ENCODE measurements at places on chromosomes 2 and 18. TPM values are rescaled to one million over a fixed set of nuclear protein-coding genes. Genes with fewer than 3 reads are reported as not detected.

DNA sequence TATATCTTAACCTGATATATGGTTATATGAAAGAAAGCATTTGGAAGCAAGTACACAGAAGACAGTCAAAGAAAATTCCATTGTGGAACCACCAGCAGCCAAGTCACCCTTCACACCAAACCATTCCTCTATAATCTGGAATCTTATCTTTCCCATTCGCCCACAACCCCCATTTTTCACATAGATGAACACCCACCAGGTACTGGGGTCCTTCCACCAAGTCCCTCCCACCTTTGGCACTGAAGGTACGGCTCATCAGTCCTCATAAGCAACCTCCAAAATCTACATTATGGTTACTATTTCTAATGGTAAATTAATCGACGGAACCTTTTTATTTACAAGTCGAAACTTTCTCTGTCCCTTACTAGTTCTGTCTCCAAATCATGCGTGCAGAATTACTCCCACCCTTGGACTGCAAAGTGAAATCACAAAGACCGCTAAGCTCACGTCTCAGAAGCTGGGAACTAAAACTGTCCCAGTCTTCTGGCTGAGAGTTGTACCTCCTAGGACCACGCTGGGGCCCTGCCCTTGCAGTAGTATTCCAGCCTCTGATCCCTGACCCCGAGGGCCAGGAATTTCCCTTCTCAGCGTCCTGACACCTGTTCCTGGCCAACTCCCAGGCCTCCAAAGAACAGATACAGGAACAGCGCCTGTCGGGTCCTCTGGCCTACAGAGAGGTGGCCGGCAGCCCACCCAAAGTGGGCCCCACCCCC, 702 bp downstream of the OLA1 start:
- peak; percentile 28 for DNase-seq

SPATS2L gene
- 80.2 TPM for total RNA-seq

DNA sequence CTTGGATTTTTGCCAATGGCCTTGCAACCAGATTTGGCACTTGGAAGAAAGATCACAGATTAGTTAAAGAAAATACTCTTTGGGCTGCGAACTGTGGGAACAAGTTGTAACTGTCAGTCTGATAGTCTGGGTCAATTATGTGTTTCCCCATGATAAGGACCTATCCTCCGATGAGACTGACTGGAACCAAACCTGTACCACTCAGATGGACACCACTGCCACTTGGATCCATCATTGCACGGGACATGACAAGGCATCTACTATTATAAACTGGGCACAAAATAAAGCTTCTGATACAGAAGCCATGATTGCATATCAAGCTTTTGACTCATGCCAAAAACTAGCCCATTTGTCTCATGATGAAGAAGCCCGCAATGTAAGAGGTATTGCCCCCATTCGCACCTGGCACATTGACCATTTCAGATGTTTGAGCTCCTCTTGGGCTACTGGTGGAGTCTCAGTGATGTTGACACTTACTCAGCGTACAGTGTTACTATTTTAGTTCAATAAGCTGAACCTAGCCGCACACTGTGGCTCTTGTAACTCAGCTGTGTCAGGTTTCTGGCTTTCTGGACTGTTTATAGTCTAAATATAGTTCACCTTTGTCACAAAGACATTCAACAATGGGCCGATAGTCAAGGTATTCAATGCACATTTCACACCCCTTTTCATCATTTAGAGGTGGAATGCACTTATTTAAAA, 179.8 kb upstream of the RBBP8 start:
- DNase-seq, result no peak

DNA sequence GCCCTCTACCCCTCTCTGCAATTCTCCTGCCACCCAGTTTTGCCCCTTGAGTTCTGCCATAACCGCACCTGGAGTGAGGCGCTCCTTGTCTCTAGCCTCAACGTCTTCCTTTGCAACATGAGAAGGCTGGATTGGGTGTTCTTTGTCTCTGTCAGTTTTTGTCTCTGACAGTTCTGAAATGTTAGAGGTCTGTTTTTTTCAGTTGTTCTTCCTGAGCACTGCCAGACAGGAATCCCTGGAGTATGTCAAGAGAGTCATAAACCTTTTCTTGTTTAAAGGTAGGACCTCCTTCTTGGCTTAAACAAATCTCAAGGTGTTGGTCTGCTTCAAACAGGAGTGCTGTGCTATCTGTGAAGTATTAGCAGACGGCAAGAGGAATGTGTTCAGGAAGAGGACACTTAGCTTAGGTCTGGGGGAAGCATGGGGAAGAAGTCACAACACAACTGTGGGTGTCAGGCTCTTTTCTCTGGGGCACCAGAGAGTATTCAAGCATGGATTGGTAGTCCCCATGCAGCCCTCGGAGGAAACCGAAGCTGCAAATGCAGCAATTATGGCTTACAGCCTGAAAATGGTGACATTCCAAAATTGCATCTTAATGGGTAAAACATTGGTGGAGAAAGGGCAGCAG, 32.3 kb downstream of the AFF3 start:
- DNase-seq, result no peak

STK11IP gene
- total RNA-seq, result 10.0 TPM

DNA sequence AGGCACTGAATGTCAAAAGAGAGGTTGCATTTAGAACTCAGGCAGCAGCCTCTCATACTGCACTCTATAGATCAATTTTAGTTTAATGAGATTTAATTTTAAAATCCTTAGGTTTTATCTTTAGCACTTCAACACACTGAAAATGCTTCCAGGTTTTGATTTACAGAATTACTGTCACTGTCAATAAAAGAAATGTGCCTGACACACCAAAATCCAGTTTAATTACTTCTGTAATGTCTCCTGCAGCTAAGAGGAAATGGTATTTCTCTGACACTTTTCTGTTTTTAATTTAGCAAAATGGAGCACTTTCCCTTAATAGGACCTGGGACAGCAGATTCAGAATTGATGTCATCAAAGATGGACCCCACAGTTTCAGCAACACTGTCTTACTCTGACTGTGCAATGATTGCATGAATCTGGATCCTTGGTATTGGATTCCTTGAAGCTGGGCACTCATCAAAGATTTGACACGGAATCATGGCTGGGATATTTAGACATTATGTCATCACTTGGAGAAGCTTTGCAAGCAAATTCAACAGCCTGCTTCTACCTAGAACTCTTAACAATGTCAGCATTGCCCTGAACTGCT, 576.5 kb downstream of the NRXN1 start:
- DNase-seq, result no peak

- DNase-seq, result no peak
These were observed 121.0 kb upstream of the XPO1 start for GRCh38 chr2:61658841-61659780.

CLIP4 gene
- 48.7 TPM for total RNA-seq

ALPI gene
- total RNA-seq, result not detected

DNA sequence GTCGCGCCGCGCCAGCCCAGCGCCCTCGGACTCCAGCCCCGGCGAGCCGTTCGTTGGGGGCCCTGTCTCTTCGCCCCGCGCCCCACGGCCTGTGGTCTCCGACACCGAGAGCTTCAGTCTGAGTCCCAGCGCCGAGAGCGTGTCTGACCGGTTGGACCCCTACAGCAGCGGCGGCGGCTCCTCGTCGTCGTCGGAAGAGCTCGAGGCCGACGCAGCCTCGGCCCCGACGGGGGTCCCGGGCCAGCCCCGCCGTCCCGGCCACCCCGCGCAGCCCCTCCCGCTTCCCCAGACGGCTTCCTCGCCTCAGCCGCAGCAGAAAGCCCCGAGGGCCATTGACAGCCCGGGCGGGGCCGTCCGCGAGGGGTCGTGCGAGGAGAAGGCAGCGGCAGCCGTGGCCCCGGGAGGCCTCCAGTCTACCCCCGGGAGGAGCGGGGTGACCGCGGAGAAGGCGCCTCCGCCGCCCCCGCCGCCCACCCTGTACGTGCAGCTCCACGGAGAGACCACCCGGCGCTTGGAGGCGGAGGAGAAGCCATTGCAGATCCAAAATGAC, 1.4 kb downstream of the PHLPP1 start:
- DNase-seq, result peak; percentile 46

GRCh38 chr2:68404893-68405799, 40.1 kb downstream of the PLEK start:
- DNase-seq, result no peak

GRCh38 chr18:68784071-68784470, 13.8 kb upstream of the CCDC102B start:
- no peak for DNase-seq

GRCh38 chr2:98433363-98433964, 11.2 kb upstream of the INPP4A start:
- no peak for DNase-seq
